Stimulated activated CD4-positive, alpha-beta T cell treated with anti-CD3 and anti-CD28 coated beads, Interleukin-1b, Interleukin-23, amount 100 ng/mL, for 1 hour (primary cell): ENCODE measurements at places on chromosomes 3 and 15.

- no peak for DNase-seq
Observed at GRCh38 chr3:159914426-159914825, 74.2 kb upstream of the IL12A start.

- DNase-seq = no peak
Observed at GRCh38 chr15:42992626-42993025, 72.0 kb upstream of the TTBK2 start.

DNA sequence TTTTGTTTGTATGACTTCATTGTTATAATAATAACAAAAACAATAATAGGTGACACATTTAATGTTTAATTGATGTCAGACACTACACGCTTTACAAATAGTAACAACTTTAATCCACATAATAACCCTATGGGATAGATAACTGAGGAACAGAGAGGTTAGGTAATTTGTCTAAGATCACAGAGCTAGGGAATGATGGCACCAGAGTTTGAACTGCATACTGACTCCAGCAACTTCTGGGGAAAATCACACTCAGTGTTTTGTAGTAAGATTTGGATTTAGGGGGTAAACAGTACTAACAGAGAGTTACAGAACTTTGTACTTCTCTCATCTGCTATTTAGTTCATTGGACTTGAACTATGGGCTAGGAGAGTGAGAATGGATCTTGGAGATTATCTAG is 66.0 kb downstream of the CMSS1 start:
- DNase-seq = no peak

DNA sequence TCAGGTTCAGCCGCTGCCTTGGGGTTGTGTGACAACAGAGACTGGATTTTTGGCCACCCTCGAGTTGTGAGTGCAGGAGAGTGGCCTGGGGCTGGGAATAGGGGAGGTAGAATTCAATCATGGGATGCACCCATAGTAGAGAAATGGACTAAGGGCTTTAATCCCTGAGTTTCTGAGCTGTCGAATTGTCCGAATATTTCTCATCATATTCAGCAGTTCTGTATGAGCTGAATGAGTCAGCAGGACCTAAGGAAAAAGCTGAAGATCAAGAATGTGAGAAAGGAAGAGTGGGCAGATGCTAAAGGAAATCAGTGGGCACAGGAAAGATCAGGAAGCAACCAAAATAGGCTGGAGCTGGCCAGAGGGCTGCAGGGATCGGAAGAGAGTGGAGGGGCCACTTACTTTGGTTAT is 44.4 kb upstream of the SACM1L start:
- DNase-seq = no peak

- no peak for DNase-seq
Observed at GRCh38 chr3:70861855-70862254, 549.4 kb upstream of the MDFIC2 start.

DNA sequence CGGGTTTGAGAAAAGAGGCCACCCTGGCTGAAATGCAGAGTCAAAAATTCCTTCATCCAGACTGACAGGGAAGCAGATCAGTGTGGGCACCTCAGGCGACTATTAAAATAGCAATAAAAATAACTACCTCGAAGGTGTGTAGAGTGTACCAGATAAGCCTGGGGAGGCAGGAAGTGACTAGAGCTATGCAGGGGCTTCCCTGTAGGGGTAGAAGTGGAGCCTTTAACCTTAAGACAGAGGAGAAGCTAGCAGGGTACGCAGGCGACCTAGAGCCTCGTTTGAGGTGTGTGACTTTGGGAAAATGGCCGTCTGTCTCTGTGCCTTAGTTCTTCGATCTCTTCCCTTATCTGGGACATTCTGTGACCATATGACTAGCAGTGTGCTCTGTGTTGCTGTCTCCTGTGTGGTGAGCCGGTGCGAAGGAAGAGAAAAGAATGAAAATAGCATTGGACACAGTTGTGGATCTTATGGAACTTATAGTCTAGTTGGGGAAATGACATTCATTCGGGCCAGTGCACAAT is 17.6 kb downstream of the BHLHE40 start:
- DNase-seq = no peak

DNA sequence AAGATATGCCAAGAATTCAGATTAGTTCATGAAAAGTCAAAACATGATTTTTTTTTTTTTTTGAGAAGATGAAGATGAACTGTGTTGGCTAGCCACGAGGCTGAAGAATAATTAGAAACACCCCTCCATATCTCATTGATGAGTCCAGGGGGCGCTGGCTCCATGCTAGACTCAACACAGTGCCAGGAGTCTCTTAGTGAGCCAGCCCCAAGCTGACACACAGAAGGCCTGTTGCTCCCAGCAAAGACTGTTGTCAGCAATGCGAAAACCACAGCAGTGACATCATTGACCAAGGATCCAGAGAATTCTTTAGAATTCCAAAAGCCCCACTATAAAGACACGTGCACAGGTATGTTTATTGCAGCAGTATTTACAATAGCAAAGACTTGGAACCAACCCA is 185.2 kb downstream of the ANXA2 start:
- no peak for DNase-seq

GRCh38 chr3:73258057-73258456 is 196.6 kb downstream of the EBLN2 start:
- no peak for DNase-seq

DNA sequence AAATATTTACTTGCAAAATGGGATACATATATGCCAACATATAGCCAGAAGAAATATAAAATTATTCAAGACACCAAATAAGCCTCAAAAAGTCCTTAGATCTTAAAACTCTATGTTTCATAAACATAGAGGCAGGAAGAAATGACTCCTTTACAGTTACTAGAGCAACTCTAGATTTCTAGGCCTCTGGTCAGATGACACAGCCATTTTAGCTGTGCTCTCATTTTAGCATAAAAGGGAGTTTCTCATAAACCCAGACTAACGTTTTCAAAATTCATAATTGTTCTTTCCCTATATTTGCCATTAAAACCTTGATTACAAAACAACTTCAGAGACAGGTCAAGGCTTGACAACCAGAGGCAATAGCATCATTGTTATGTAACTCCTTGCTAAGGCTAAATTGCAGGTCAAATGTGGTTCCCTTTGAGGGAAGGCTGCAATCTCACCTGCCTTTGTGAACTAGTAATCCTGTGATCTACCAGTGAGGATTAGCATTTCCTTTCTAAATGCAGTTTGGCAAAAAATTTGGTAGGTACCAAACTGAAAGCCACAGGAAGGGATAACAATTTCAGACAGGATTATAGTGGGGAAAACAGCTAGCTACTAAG is 8.2 kb downstream of the THOC7 start:
- no peak for DNase-seq

GRCh38 chr15:40048211-40048792 is 9.3 kb upstream of the SRP14 start:
- DNase-seq = no peak

DNA sequence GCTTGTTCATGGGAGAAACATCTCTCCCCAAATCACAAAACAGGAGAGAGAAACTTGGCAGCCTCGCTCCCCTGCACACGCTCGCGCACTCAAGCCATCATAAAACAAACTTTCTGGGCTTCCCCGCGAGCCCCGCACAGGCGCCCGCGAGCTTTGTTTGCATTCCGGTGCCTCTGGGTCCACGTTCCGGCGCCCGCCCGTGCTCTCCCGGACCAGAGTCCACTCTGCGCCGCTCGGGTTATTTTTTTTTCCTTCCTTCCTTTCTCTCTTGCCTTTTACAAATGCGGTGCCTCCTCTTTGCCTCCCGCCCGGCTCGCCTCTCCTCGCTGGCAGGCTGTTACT is 363 bp downstream of the MAGI1 start:
- no peak for DNase-seq

DNA sequence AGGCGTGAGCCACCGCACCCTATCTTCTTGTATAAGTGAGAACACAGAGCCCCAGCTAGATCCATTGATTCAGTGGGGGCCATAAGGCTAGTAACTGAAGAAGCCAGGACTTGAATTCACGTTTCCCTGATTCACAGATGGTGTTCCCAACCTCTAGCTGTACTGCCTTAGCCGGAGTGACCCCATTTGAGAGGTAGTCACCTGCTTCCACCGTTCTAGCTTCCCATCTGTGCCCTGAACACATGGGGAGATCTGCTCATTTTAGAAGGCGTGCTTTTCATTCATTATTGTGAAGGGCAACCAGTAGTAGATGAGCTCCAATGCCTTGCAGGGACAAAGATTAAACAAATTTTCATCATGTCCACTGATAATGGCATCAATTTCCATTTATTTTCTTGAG is 365.7 kb upstream of the TPM1 start:
- no peak for DNase-seq

DNA sequence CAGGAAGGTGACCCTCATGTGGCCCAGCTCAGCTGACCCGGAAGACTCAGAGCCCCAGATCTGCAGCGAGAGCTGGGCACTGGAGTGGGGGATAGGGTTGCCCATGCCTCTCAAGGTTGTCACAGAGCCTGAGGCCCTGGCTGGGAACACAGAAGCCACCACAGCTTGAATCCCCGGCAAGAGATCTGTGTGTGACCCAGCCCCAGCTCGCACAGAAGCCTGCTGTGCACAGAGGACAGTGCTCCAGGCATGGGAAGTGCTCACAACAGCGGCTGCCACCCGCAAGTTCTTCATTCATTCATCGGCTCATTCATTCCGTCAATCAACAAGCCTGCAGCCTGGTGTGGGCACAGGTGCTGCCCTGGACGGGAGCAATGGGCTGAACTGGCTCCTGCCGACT is 36.4 kb downstream of the DNAJB8 start:
- no peak for DNase-seq

GRCh38 chr3:72127224-72127612 is 342.3 kb upstream of the PROK2 start:
- DNase-seq = no peak

- no peak for DNase-seq
Observed at GRCh38 chr15:32936283-32936918, 218.6 kb downstream of the GREM1 start.

DNA sequence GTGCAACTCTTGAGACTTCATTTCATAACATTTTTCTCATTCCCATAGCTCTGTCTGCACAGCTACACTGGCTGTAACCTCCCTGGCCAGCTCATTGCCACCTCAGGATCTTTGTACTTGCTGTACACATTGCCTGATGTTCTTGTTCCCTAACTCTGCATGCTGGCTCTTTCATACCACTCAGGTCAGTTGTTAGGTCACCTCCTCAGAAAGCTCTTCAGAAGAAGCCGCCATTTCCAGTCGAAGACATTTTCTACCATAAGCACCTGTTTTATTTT is 176.2 kb downstream of the AKAP13 start:
- DNase-seq = no peak

- DNase-seq = no peak
Observed at GRCh38 chr15:40630313-40630712, 36.3 kb downstream of the KNL1 start.

DNA sequence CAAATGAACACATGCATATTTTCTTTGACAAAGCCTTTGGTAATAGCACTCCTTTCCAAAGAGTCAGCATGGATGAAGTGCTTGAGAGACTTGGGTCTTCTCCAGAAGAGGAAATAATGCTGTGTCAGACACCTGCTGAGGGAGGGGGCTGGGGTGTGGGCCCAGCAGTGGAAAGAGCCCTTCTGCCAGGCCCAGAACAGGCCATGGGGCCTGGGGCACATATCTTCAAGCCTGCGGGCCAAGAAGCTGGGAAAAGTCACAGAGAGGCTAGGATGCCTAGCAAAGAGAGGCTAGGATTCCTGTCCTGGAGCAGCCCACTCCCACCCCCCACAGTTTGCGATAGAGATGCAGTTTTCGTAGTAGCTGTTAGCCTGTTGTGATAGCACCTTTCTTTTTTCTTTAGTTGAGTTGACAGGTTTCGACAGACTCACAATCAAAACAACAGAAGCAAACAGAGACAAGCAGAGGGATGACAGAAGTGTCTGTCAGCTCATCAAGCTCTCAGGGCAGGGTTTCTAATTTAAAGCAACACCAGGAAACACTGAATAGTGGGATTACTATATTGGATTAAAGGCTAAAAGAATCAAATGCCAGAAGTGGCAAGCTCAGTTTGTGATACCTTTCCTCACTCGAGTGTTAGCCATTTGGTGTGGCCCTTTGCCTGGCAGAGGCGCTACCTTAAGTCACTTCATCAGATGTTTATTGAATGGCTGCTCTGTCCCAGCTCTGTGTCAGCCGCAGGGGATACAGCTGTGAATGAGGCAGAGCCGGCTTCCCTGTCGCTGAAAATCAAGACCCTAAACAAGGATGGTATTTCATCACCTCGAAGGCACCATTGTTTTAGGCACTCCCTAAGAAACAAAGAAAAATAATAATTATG is 19.0 kb downstream of the CMTM7 start:
- DNase-seq = no peak

DNA sequence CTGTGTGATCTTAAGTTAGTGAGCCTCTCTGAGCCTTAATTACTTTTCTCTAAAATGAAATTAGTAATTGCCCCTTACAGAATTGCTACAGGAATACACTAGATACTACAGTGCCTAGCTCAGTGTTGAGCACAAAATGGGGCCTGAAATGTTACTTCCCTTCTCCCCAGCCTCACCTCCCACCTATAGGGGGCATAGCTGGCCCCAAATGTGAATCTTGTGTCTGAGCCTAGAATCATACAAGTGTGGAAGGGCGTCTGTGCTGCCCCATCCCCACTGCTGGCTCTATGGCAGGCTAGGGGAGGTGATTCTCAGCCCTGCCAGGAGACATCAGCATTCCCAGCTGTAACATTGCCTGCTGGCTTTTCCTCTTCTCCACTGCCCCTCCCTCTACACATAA is 42.7 kb downstream of the IFT122 start:
- DNase-seq = no peak

DNA sequence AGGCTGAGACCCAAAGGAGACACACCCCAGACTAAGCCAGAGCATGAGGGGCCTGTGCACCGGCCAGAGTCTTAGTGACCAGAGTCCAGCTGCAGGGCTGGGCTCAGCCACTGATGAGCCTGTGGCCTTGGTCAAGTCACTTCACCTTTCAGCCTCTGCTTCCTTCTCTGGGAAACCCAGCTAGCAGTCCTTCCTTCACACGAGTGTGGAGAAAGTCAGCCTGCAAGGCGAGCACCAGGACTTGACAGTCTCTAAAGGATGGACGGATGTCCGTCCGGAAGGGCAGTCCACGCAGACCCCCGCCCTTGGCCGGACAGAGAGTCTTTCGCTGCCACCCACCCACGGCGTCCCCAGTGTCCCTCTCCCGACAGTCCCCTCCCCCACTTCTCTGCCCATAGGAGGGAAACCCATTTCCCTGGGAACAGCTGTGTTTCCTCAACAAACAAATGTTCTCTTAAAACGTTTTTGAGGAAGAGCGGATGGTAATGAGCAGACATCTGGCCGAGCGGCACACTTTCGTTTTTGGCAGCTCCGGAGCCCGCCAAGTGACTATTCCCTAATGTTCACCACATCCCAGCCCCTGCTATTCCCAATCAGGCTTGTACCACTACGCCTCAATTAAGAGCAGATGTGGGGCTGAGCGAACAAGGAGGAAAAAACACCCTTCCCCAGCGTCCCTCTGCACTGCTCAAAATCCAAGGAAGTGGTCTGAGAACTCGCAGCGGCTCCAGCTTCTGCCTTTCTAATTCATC is 129.1 kb upstream of the SMAD3 start:
- DNase-seq = no peak

- DNase-seq = no peak
Observed at GRCh38 chr3:29949131-29949530, 657.3 kb upstream of the TGFBR2 start.

DNA sequence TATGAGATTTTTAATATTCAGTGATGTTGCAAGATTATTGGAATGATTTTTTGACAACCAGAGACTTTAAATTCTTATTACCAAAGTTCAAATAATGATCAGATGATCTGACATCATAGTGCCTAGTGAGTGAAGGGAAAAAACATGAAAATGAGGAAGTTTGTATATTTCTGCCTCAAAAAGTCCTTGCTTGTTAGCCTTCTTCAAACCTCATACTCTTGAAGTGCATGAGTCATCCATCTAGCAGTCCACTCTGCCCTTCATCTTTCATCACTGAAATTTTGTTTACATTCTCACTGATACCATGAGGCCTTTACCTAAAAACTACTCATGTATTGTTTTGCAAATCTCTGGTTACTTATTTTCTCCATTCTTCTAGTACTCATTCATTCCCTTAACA is 23.9 kb upstream of the OR5H6 start:
- DNase-seq = no peak
